ENCODE measurements at places on chromosomes 2 and 18.
A peak's percentile ranks its signal among the peaks of the same experiment; 100 is the strongest.

- DNase-seq: no peak
Observed at GRCh38 chr2:3522961-3523421, 3.7 kb upstream of the ADI1 start.

- no peak for DNase-seq
Observed at GRCh38 chr18:57812126-57812477, 9.0 kb upstream of the ATP8B1 start.

DNA sequence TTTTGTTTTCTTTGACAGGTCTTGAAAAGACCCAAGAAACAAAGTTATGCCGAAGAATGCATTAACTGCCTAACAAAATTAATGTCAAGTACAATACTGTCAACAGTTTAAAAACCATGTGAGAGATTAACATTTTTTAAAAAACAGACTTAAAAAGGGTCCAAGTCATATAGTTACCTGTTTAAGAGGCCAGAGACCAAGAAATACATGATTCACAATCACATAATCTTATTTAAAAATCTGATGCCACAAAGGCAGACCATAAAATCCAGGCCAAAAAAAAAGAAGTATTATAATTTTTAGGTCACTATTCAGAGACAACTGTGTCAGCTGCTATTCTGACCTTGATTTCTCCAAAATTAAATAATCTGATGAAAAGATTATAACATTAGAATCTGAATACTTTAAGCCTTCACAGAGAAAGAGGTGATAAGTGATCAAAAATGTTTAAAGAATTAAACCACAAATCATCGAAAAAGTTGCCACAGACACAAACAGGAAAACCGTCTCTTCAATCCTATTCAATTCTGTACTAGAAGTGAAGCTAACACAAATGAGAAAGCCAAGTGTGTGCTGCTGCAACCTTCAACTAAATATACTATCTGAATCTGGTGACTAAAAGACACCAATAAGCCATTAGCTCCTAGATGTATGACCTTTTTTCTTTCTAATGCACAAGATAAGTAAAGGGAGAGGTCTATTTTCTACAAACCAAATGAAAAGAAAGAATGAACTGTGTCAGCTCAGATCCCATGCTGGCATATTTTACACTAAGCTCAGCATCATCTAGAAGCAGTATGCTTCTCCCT lies 286.0 kb downstream of the ZEB2 start:
- no peak for DNase-seq

DNA sequence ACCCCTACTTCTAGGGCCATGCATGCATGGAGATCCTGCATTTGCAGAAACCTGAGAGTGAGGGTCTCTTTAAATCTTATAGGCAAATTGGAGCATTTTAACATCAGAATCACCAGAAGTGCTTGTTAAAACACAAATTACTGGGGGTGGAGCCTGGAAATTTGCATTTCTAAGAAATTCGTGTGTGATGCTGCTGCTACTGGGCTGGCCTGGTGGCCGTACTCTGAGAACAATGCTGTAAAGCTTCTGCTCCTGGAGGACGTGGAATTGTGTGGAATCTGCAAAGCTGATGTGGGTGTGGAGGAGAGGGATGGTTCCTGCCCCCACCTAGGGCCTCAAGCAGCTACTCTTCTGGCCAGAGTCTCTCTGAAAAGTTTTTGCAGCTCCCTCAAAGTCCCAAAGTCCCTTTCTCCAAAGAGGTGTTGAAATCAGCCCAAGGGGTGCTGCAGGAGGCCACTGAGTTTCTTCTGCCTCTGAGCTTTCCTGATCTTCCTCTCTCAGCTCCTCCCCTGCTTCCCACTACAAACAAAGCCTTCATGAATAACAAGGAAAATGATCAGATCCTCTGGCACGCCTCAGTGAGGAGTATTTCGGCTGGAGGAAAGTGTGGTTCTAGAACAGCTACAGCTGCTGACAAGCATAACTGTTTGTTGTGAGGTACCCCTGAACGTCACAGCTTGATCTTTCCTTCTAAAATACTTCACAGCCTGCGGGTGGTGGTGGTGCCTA lies 508.3 kb downstream of the CNTNAP5 start:
- no peak for DNase-seq

GRCh38 chr2:112000399-112001135 lies 54.5 kb upstream of the TMEM87B start:
- no peak for DNase-seq

- DNase-seq: peak; percentile 43
Observed at GRCh38 chr2:205769495-205769850, 87.2 kb downstream of the NRP2 start.

DNA sequence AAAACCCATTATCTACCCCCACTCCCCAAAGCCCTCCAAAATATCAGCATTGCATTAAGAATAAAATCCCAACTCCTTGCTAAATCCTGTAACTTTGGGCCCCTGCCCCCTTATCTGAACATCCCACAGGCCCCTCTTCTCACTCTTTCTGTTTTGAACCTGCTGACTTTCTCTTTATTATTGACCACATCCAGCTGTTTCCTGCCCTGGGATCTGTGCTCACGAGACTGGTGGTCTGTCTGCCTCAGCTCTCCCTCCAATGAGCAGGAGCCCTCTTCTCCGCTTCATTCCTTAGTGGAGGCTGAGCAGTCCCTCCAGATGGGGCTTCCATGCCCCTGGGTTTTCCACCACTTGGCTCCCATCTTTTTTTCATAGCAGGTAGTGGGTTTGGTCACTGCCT lies 116.9 kb downstream of the ACKR3 start:
- DNase-seq: no peak

GRCh38 chr2:65607662-65608305 lies 175.4 kb upstream of the SPRED2 start:
- DNase-seq: no peak

GRCh38 chr2:8452979-8453903 lies 228.6 kb upstream of the ID2 start:
- DNase-seq: no peak

GRCh38 chr18:59839246-59839645 lies 60.5 kb upstream of the PMAIP1 start:
- no peak for DNase-seq

GRCh38 chr2:233542507-233542906 lies 24.1 kb downstream of the USP40 start:
- DNase-seq: no peak

DNA sequence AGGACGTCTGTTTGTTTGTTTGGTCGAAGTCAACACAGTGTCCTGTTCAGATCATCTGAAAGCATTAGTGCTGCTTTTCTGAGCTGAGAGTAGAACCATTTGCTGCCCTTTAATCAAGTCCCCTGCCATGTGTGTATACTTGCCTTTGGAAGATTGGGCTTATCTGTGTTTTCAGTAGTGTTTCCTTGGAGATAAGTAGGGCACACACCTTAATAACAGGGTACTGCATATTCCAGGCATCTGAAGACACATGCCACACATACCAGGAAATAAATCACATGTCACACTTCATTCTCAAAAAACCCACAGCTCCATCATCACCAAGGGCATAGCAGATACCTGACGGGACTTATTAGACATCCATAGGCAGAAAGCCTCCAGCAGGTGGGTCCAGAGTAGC lies 157.4 kb downstream of the SOX11 start:
- DNase-seq: no peak

- DNase-seq: no peak
Observed at GRCh38 chr2:119025762-119026351, 83.9 kb downstream of the MARCO start.

DNA sequence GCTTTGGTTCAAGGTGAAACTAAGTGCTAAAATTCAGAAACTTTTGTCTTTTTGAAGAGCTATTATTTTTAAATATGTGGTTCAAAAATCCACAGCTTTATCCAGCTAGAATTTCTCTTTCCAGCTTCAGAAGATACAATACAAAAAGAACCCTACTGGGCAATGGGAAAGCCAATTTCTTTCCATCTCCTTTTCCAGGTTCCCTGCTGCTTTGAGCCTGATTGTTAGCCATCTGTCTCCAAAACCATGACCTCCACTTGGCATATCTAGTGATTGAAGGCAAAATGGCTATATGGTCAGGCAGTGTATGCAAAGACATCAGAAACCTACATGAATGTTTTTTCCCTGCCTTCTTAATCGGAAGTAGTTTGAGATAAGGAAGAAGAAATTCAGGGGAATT lies 134.1 kb downstream of the KCNH7 start:
- no peak for DNase-seq

DNA sequence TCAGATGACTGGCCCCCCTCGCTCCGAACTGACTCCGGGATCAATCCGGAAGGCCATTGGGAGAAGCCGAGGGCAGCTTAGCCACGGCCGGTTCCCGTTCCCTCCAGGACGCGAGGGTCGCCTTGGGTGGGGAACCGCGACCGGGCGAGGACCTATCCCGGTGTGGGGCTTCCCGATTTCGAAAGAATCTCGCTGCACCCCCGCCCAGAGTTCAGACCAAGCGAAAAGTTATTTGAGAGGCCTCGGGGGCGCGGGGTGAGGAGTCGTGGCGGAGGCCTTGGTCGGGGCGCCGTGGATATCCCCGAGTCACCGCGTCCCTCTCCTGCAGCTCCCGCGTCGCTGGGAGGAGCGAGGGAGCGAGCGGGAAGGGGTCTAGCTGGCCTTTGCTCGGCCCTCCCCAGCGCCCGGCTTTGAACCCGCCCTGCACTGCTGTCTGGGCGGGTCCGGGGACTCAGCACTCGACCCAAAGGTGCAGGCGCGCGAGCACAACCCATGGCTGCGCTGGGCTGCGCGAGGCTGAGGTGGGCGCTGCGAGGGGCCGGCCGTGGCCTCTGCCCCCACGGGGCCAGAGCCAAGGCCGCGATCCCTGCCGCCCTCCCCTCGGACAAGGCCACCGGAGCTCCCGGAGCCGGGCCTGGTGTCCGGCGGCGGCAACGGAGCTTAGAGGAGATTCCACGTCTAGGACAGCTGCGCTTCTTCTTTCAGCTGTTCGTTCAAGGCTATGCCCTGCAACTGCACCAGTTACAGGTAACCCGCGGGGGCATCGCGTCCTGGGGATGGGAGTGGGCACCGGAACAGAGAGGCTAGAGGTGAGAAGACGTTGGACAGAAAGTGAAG lies at the start of gene CYP27A1:
Gene CYP27A1 (plus strand): TSS at position 457 of the 837 bp plus-strand sequence. CDS start 36 bp downstream, at position 493.
- no peak for DNase-seq

- no peak for DNase-seq
Observed at GRCh38 chr18:75199327-75199726, 9.6 kb downstream of the PTGR3 start.

DNA sequence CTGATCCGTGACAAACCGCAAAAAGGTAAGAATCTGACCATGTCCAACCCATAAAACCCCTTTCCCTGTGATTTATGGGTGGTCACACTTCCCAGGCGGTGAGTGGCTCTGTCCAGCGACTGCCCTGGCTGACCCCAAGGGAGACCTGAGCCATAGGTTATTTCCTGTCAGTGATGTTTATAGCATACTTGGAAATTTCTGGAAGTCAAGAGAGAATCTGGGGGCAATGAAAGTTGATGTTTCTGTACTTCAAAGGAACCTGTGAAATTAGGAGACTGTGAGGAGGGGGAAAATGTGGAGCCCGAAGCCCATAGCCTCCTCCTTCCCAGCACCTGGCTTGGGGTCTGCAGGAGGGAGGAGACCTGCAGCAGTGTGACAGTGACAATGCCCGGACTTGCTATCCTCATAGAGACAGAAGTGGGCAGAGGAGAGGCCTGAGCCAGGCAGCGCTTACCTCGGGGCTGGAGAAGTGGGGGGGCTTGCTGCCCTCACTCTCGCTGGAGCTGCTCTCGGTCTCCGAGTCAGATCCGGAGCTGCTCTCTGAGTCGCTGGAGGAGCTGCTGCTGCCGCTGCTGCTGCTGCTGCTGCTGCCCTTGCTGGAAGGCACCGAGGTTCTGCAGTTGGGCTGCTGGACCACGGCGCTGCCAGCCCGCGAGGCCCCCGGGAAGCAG lies 111.3 kb upstream of the REV1 start:
- DNase-seq: no peak

DNA sequence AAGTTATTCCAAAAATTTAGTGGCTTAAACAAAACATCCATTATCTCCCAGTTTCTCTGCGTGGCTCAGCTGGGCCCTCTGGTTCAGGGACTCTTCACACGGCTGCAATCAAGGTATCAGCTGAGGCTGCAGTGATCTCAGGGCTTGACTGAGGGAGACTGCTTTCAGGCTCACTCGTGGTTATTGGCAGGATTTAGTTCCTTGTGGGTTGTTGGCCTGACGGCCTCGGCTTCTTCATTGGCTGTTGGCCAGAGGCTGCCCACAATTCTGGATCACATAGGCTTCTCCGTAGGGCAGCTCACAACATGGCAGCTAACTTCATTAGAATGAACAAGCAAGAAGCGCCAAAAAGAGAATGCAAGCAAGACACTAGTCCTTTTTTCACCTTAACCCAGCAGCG lies 90.1 kb downstream of the ABI2 start:
- no peak for DNase-seq

DNA sequence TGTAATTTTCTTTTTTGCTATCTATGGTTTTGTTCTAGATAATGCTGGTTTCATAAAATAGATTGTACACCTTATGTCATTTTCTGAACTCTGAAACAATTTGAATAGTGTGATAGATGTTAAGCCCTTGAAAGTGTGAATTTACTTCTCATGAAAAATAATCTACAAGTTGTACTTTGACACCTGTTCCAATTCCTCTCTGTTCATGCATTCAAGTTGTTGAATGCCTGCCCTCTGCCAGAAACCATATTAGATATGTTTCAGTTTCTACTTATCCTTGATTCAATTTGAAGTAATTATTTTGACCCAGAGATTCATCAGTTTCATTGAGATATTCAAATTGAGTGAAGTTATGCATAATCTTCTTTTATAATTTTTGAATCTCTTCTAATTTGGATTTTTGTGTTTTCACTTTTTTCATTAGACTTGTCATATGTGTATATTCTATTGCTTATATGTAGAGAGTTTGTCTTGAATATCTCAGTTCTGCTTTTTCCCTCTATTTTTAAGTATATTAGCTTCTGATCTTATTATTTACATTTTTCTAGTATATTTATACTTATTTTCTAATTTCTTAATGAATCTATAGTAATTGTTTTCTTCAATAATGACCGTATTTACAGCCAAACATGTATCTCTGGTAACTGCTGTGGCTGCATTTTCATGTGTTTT lies 143.3 kb upstream of the TACR1 start:
- DNase-seq: no peak

- DNase-seq: peak; percentile 40
Observed at GRCh38 chr2:168156661-168157060, 90.7 kb downstream of the STK39 start.

- DNase-seq: no peak
Observed at GRCh38 chr18:51437280-51438271, 240.1 kb upstream of the MEX3C start.

- no peak for DNase-seq
Observed at GRCh38 chr2:159895258-159896065, 97.5 kb upstream of the CD302 start.

DNA sequence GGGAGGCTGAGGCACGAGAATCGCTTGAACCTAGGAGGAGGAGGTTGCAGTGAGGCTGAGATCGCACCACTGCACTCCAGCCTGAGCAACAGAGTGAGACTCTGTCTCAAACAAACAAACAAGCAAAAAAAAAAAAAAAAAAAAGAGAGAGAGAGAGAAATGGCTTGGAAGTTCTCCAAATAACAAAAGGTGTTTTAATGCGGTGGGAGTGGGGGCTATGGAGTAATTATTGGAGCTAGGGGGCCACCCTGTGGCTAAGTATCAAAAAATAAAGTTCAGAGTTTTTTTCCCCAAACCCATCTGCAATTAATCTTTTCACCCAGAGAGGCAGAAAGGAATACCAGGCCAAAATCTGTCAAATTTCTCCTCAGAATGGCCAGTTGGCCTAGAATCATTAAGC lies 23.0 kb upstream of the CEP68 start:
- DNase-seq: no peak

- no peak for DNase-seq
Observed at GRCh38 chr2:215364157-215365155, 52.6 kb downstream of the ATIC start.

- DNase-seq: no peak
Observed at GRCh38 chr2:68151037-68151436, 6.7 kb upstream of the PNO1 start.
